ENCODE measurements at places on chromosomes 5 and 9.
A peak's percentile ranks its signal among the peaks of the same experiment; 100 is the strongest.

GRCh38 chr9:93575796-93576257 lies 557 bp upstream of the PHF2 start:
- no peak for DNase-seq

- peak; percentile 45 for DNase-seq
These were observed 20.1 kb upstream of the TCERG1 start for GRCh38 chr5:146426853-146427618.

DNA sequence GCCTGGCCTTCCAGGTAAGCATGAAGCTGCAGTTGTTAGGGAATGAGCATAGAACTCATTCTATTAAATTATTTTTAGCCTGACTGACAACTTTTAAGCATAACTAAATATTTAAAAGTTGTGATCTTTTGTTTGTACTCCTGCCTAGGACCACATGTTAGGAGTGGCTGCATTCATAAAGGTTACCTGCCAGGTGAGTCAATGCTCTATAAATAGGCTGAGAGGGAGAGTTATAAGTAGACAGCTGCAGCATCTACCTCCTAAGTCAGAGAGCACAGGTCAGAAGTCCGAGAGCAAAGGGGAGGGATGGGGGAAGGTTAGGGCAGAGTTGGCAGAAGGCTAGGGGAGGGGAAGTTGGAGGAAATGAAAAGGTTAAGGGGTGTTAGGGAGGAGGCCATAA lies 292.4 kb upstream of the TLE4 start:
- DNase-seq: no peak

DNA sequence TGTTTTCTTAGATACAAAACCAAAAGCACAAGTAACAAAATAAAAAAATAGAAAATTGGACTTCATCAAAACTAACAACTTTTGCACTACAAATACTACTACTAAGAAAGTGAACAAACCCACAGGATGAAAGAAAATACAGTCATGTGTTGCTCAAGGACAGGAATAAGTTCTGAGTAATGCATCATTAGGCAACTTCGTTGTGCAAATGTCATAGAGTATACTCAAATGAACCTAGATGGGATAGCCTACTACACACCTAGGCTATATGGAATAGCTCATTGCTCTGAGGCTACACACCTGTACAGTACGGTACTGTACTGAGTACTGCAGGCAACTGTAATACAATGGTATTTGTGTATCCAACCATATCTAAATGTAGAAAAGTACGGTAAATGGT lies 88.3 kb downstream of the RAPGEF1 start:
- no peak for DNase-seq

DNA sequence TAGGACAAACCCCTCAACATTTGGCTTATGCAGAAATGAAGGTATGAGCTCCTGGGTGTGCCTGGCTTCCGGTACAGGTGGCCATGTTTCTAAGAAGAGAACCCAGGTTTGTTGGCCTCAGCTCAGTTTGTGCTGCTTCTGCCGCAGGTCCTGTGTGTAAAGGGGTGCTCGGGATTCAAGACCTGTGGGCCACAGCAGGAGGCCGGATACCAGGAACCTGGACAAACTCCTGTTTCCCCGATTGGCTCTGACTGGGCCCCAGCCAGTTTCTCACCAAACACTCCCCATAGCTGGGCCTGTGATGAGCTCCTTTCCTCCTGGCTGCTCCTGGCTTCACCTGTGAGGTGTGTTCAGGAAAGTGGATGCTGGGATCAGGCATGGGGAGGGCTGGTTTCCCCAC lies 271.2 kb upstream of the IRX2 start:
- DNase-seq: no peak
